ENCODE measurements at places on chromosomes 1 and 21.
A peak's percentile ranks its signal among the peaks of the same experiment; 100 is the strongest.

- no peak overlapping the region for H3K4me3 ChIP-seq
- peaks cover 59% of the 10 kb centered on the region for H3K4me1 ChIP-seq
- DNase-seq = peak; percentile 49
- peaks cover 56% of the 10 kb centered on the region for H3K27me3 ChIP-seq
- H3K36me3 ChIP-seq = no peaks in the 10 kb centered on the region
- H3K27ac ChIP-seq = no peak overlapping the region
Measured at GRCh38 chr1:202625416-202626360, 84.6 kb downstream of the SYT2 start.

GRCh38 chr1:64653466-64653865, 91.4 kb upstream of the RAVER2 start:
- no peak overlapping the region for H3K4me3 ChIP-seq
- no peak overlapping the region for H3K27ac ChIP-seq
- H3K36me3 ChIP-seq = no peaks in the 10 kb centered on the region
- no peaks in the 10 kb centered on the region for H3K4me1 ChIP-seq
- no peak for DNase-seq
- no peaks in the 10 kb centered on the region for H3K27me3 ChIP-seq

DNA sequence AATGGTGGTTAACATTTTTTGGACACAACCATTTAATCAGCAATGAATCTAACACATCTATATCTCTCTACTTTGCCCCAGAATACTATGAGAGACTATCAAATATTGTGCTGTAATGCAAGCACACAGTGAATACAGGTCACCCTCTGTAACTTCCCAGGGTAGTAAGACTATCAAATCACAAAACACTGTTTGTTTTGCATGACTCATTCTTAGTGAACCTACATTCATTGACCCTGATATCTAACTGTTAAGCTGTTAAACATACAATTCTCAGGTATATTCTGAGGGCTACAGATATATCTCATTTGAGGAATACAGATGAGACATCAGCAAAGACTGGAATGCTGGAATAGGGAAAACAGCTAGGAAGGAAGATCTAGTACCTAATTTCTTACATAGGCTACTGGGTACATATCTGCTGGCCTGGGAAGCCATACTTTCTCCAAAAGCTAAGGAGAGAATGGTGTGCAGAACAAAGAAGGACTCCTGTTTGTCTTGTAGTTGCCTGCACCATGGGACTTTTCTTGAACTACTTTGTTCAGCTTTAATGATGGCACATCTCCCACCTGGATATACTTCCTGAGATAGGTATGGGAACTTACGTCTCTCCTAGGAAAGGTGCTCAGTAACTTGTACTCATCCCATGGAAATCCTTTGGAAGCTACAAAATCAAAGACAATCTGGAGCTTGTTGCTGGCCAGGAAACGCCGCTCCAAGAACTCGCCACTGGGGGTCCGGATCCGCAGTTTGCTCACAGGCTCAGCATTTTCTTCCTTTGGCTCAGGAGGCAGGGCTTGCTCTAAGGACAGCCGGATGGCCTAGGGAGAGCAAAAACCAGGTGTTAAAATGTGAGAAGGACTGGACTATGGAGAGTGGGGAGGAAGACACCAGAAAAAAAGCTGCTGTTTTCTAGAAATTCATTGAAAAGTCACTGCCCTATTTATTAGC, 51.9 kb upstream of the DMRTA2 start:
- no peak overlapping the region for H3K4me3 ChIP-seq
- no peak for DNase-seq
- H3K36me3 ChIP-seq = peaks cover 27% of the 10 kb centered on the region
- no peaks in the 10 kb centered on the region for H3K4me1 ChIP-seq

- DNase-seq = no peak
- H3K4me3 ChIP-seq = no peak overlapping the region
- H3K4me1 ChIP-seq = no peaks in the 10 kb centered on the region
- peaks cover 3% of the 10 kb centered on the region for H3K36me3 ChIP-seq
- H3K27me3 ChIP-seq = no peaks in the 10 kb centered on the region
Measured at GRCh38 chr1:8796812-8797211, 20.6 kb downstream of the RERE start.

- H3K36me3 ChIP-seq = no peaks in the 10 kb centered on the region
- no peaks in the 10 kb centered on the region for H3K4me1 ChIP-seq
- no peak overlapping the region for H3K4me3 ChIP-seq
- H3K27me3 ChIP-seq = no peaks in the 10 kb centered on the region
- no peak overlapping the region for H3K27ac ChIP-seq
- no peak for DNase-seq
Measured at GRCh38 chr1:5250336-5250735, 595.9 kb downstream of the AJAP1 start.

- H3K4me3 ChIP-seq = no peak overlapping the region
- no peaks in the 10 kb centered on the region for H3K36me3 ChIP-seq
- H3K4me1 ChIP-seq = no peaks in the 10 kb centered on the region
- H3K27ac ChIP-seq = no peak overlapping the region
- DNase-seq = no peak
- H3K27me3 ChIP-seq = no peaks in the 10 kb centered on the region
Measured at GRCh38 chr1:81149649-81150325, 650.9 kb upstream of the ADGRL2 start.

DNA sequence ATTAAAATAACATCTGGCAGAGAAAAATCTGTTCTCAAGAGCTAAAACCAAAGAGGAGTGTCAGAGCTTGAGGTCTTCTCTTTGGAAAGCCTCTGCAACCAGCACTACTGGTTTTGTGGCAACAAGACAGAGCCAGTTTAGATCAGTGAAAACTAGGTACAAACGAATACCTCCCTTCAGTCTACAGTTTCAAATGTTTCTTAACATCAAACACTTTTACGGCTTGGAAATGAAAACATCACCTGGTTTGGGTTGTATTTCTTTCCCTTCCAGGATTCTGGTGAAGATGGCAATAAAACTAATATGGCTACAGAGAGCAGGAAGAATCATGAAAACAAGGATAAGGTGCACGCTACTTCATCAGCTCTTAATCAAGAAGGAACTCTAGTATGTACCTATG, 339.4 kb upstream of the ESRRG start:
- H3K4me3 ChIP-seq = no peak overlapping the region
- no peaks in the 10 kb centered on the region for H3K4me1 ChIP-seq
- no peaks in the 10 kb centered on the region for H3K36me3 ChIP-seq
- H3K27ac ChIP-seq = no peak overlapping the region

- H3K36me3 ChIP-seq = no peaks in the 10 kb centered on the region
- DNase-seq = no peak
- no peaks in the 10 kb centered on the region for H3K4me1 ChIP-seq
- no peaks in the 10 kb centered on the region for H3K27me3 ChIP-seq
Measured at GRCh38 chr1:14716474-14716873, 118.0 kb downstream of the KAZN start.

DNA sequence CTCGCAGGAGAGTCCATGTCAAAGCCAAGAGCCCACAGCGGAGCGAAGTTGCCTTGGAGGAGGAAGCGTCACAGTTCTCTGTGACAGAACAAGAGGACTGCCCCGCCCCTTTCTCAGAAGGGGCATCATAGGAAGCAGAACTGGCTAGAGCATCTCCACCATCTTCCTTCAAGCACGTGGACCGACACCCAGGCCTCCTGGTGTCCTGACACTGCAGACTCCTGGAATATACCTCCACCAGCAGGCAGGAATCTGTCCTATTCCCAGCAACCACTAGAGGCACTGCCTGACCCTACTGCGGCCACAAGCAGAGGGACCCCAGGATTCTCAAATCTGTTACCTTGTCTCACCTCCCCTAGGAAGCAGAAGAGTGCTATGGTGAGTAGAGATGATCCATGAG, 37.8 kb downstream of the GPA33 start:
- no peaks in the 10 kb centered on the region for H3K27me3 ChIP-seq
- peaks cover 12% of the 10 kb centered on the region for H3K36me3 ChIP-seq
- DNase-seq = no peak
- H3K4me3 ChIP-seq = no peak overlapping the region
- H3K4me1 ChIP-seq = no peaks in the 10 kb centered on the region

- H3K27ac ChIP-seq = no peak overlapping the region
- H3K36me3 ChIP-seq = no peaks in the 10 kb centered on the region
- DNase-seq = no peak
- H3K4me3 ChIP-seq = no peak overlapping the region
Measured at GRCh38 chr1:202234331-202235002, 40.9 kb downstream of the LGR6 start.

- H3K27me3 ChIP-seq = peaks cover 3% of the 10 kb centered on the region
- no peak overlapping the region for H3K27ac ChIP-seq
- H3K36me3 ChIP-seq = no peaks in the 10 kb centered on the region
- H3K4me3 ChIP-seq = no peak overlapping the region
Measured at GRCh38 chr1:242318140-242318539, 206.4 kb downstream of the PLD5 start.

- peak; percentile 30 for DNase-seq
- no peak overlapping the region for H3K4me3 ChIP-seq
- H3K27me3 ChIP-seq = no peaks in the 10 kb centered on the region
Measured at GRCh38 chr1:41810446-41810845, 108.3 kb downstream of the HIVEP3 start.

GRCh38 chr1:76713535-76713934, 153.7 kb upstream of the ST6GALNAC5 start:
- no peaks in the 10 kb centered on the region for H3K4me1 ChIP-seq
- no peak overlapping the region for H3K4me3 ChIP-seq
- H3K36me3 ChIP-seq = no peaks in the 10 kb centered on the region
- H3K27me3 ChIP-seq = no peaks in the 10 kb centered on the region

DNA sequence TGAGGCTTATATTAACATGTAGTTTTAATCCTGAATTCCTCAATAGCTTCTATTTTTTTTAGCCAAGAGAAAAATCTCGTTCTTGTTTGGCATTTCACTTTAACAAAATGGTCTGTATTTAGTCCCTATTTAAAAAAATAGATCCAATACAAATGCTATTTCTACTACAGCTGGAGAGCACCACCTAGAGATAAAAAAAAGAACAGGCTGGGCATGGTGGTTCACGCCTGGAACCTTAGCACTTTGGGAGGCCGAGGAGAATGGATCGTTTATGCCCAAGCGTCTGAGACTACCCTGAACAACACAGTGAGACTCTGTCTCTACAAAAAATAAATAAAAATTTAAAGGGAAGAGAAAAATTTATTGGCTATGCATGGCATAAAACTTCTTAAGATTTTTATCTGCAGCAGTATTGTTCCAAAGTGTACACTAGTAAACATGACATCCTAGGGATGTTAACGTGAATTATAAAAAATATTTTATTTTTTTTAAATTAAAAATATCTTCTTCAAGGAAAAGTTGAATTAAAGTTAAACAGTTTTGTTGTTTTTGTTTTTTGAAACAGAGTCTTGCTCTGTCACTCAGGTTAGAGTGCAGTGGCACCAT, 4.4 kb downstream of the ST7L start:
- DNase-seq = no peak
- H3K27me3 ChIP-seq = no peaks in the 10 kb centered on the region
- H3K4me3 ChIP-seq = no peak overlapping the region
- no peak overlapping the region for H3K27ac ChIP-seq
- H3K36me3 ChIP-seq = peaks cover 19% of the 10 kb centered on the region
- peaks cover 5% of the 10 kb centered on the region for H3K4me1 ChIP-seq

DNA sequence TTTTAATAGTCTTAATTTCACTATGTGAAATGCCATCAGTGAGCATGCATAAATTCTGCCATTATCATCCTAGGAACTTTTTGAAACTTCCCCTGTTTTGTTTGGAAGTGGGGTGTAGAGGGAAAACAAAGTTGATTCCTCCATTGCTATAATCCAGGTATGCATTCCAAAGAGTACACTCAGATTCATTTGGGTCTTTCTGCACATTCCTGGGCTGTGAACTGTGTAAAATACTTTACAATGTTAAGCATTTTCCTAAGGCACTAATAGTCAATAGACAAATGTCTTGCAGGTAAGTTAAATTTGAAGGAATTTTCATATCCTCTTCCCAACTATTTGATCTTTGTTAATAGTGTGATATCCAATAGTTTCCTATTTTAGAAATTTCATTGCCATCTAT, 36.2 kb downstream of the SGIP1 start:
- no peaks in the 10 kb centered on the region for H3K36me3 ChIP-seq
- H3K27ac ChIP-seq = no peak overlapping the region
- DNase-seq = no peak
- no peaks in the 10 kb centered on the region for H3K4me1 ChIP-seq

DNA sequence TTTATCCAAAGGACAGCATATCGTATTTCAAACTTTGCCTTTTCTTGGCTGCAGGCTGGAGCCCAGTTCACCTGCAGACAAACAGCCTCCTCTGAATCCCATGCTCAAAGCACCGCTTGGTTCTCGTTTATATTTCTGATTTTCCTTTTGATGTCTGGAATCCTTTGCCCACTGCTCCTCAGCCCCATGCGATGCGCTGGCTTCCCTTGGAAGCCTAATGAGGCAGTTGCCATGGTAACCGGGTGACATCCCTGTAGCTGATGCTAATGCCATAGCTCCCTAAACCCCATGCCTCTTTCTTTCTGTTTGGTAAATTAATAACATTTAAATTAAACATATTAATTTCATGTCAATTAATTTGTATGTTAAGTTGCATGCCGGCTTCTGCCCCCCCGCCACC, 327.1 kb downstream of the PRDM2 start:
- no peaks in the 10 kb centered on the region for H3K27me3 ChIP-seq
- no peak for DNase-seq
- H3K4me1 ChIP-seq = no peaks in the 10 kb centered on the region
